ENCODE measurements at places on chromosomes 2 and 18.
A peak's percentile ranks its signal among the peaks of the same experiment; 100 is the strongest.

- H3K4me1 ChIP-seq, result peaks cover 3% of the 10 kb centered on the region
- H3K27ac ChIP-seq, result no peak overlapping the region
- no peaks in the 10 kb centered on the region for H3K27me3 ChIP-seq
Measured at GRCh38 chr2:108833219-108833618, 46.6 kb downstream of the CCDC138 start.

DNA sequence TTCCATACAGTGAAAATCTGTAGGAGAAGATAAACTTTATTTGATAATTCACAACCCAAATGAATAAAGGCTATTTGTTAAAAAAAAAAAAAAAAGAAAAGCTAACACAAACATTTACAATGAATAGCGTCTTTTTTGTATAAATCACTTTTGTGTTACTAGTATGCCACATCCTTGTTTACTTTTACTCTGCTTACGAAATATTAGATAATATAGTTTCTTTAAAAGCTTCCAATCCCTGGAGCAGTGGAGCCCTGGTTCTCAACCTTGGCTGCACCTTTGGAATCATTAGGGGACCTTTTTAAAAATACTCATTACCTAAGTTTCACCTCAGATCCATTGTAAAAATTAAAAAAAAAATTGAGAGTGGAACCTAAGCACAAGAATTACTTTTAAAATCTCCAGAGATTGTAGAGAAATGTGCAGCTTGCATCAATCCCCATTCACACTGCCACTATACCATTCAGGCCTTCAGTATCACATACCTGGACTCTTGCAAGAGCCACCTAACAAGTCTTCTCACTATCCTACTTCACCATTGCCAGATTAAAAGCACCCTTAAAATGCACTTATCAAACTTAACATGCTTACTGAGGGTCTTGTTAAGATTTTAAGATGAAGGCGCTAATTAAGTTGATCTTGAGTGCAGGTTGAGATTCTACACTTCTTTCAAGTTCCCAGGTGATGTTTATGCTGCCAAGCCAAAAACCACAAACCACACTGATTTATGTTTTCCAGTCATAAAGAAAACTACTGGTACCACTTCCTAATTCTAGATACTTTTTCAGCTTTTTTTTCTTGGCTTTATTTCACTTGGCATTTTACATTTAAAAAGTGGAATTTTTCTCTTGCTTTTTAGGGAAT, 59.7 kb upstream of the ZC3H15 start:
- no peaks in the 10 kb centered on the region for H3K36me3 ChIP-seq
- no peak for DNase-seq
- no peak overlapping the region for H3K4me3 ChIP-seq
- no peaks in the 10 kb centered on the region for H3K27me3 ChIP-seq
- peaks cover 12% of the 10 kb centered on the region for H3K4me1 ChIP-seq

- no peak for DNase-seq
- no peaks in the 10 kb centered on the region for H3K36me3 ChIP-seq
- H3K4me3 ChIP-seq, result no peak overlapping the region
- H3K27ac ChIP-seq, result no peak overlapping the region
- no peaks in the 10 kb centered on the region for H3K4me1 ChIP-seq
Measured at GRCh38 chr2:46651363-46652099, 172.2 kb downstream of the TMEM247 start.

DNA sequence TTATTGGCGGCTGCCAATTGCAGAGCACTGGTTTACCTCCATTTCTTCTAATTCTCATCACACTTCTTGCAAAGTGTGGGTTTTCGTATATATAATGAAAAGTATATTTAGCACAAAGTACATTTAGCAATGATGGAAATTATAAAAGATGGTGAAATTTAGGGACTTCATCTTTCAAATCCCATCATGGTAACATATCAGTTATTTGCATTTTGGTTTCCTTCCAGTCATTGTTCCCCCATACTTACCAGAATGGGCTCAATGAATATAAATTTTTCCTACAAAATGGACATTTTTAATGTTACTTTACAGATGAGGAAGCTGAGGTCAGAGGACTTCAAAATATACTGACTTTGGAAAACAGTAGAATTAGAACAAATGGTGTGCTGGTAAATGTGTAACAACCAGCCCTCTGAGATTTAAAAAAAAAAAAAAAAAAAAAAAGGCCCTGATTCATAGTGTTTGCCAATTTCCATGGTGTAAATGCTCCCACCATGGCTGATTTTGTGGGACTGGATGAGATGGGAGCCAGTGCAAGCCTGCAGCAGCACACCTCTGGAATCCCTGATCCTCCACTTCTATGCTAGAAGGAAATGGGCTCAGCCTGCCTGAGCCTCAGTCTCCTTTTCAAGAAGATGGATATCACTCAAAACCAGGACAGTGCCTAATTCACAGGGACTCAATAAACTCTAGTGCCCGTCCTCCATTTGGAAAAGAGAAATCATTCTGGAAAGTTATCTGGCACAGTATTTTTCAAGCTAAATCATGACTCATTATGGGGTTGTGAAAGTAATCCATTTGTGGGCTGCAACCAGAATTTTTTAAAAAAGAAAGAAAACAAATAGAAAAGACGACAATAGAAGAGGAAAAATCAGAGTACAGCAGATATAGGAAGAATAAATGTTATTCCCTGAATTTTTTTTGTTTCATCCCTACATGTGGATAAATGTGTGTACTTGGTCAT, 34.0 kb downstream of the LBH start:
- peak overlapping the region; percentile 79 for H3K4me3 ChIP-seq
- DNase-seq, result no peak
- H3K27me3 ChIP-seq, result no peaks in the 10 kb centered on the region
- peaks cover 18% of the 10 kb centered on the region for H3K36me3 ChIP-seq
- H3K4me1 ChIP-seq, result peaks cover 92% of the 10 kb centered on the region
- peak overlapping the region; percentile 99 for H3K27ac ChIP-seq

DNA sequence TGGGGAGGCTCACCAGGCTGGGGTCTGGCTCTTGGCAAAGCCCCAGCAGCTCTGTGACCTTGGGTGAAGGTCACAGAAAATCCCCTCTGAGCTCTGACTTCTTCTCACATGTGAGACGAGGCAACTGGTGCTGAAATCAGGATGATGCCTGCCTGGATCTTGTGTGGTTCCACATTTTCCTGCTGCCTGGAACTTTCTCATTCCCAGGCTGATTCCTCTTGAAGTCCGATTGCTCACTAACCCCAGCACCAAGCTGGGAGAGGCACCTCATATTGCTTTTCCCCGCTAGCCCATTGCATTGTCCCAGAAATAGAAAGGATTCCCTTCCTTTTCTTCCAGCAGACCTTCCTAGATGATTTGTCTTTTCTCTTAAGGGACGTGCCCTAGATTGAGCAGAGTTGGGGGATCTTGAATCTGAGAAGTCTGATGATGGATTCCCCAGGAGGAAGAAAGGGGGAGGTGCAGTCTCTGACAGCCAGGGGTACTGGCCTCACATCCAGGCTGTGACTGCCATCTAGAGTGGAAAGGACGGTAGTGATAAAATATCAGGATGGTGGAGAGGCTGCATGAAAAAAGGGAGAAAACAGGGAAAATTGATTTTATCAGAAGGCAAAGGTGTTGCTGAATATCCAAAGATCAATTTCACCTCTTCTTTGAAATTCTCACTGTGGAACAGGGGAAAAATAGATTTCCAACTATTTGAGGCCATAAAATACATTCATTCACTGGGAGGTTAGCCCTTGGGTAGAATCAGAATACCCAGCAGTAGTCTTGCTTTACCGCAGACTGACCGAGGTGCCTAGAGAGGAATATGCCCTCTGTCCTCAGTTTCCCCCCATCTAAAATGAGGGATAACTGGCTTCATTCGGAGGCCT, 96.3 kb downstream of the FAM210A start:
- no peak for DNase-seq
- peaks cover 36% of the 10 kb centered on the region for H3K36me3 ChIP-seq
- H3K27me3 ChIP-seq, result no peaks in the 10 kb centered on the region
- peaks cover 24% of the 10 kb centered on the region for H3K4me1 ChIP-seq
- peak overlapping the region; percentile 17 for H3K4me3 ChIP-seq
